ENCODE measurements at places on chromosomes 7 and 10.

DNA sequence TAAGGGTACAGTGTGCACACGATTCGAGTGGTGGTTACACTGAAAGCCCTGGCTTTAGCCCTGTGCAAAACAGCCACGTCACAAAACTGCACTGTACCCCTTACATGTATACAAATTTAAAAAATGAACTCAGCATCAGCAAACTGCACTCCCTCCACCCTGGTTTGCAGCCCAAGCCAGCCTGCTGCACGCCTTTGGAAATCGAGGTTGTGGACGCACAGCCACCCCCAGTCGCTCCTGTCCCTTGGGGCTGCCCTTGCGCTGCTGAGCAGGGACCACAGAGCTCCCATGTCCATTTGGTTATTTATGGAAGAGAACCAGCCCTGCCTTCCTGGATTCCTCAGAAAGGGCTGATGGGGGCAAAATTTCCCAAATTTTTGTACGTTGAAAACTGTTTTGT lies 98.8 kb downstream of the INPP5A start:
- no peak for DNase-seq

DNA sequence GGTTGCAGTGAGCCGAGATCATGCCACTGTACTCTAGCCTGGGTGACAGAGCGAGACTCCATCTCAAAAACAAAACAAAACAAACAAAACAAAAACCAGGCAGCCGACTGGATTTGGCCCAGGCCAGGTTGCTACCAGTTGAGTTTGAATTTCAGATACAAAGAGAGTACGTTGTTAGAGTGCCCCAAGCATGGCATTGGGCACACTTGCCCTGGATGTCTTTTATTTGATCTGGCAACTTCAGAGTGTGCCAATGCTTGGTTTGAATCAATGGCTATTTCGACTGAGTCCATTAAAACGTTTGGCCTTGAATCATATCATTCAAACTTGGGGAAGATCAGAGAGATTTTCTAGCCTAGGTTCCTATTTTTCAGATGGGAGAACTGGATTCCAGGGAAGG lies 213.4 kb upstream of the SHH start:
- no peak for DNase-seq

GRCh38 chr7:80829527-80829926 lies 89.3 kb downstream of the SEMA3C start:
- DNase-seq, result no peak

- DNase-seq, result no peak
These were observed 34.7 kb downstream of the PWWP2B start for GRCh38 chr10:132431537-132432175.

DNA sequence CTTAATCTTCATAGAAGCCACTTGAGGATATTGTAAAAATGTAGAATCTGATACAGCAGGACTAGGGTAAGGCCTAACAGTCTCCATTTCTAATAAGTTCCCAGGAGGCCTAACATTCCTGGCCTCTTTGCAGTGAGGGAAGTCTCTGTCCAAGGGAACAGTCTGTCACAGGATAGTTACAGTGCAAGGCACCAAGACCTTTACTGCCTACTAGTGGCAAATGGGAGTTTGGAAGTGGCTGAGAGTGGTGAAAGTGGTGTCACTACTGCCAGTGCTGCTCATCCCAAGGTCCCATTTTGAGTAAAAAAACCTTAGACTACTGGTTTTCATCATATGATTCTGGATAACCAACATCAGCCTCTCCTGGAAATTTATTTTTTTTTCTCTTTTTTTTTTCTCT lies 619.5 kb upstream of the SEMA3D start:
- DNase-seq, result no peak

GRCh38 chr7:143367972-143368371 lies 5.5 kb upstream of the FAM131B start:
- DNase-seq, result no peak

DNA sequence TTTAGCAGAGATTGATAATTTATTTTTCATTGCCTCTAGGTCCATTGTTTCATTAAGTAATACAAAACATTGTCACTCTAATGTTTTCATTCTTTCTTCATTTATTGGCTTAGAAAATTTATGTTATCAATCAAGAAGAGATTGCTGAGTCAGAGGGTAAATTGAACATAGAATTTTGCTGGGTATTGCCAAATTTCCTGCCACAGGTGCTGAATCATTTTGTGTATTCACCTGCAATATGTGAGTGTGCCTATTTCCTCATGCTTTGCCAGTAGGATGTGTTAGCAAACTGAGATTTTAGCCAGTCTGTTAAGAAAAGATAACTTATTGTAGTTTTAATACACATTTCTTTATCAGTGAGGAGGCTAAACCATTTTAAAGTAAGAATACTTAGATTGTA lies 38.0 kb downstream of the MARCHF5 start:
- no peak for DNase-seq

- no peak for DNase-seq
These were observed 417.6 kb downstream of the GLRX3 start for GRCh38 chr10:130553826-130554225.

- no peak for DNase-seq
These were observed 344.5 kb downstream of the PCLO start for GRCh38 chr7:82818171-82818570.

- DNase-seq, result no peak
These were observed at the start of gene EMX2 for GRCh38 chr10:117542706-117543224. TSS of gene EMX2 (plus strand) at chr10:117542746. CDS start at chr10:117543268, 522 bp downstream.

- no peak for DNase-seq
These were observed 2.4 kb downstream of the RASGEF1A start for GRCh38 chr10:43264344-43264964.

DNA sequence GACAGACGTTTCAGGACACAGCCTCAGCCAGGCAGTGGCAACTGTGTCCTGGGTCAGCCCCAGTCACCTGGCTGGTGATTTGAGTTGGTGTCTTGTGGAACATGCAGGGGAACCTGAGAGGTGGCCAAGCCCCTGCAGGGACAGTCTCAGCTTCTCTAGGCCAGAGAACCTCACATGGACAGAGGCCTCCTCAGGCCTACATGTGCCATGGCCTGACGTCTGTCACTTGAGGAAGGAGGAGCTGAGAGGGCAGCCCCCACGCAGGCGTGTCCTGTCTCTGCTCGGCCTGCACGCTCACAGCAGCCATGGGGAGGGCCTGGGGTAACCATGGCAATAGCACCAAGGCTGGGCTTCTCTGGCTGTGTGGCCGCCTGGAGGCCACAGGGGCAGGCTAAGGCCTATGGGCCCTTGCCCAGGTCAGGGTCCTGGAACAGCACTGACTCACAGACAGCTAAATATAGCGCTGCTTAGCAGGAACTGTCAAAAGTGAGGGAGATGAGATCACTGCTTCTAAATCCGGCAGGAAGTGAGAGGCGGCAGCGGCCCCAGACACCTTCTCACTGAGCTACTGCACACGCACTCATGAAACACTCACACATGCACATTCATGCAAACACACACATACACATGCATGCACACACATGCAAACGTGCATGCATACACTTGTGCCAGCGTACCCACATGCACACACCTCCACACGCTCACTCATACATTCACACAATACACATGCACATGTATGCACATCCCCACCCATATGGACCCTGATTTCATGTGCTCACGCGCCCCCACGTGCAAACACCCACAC lies 57.0 kb downstream of the YKT6 start:
- peak; percentile 65 for DNase-seq

DNA sequence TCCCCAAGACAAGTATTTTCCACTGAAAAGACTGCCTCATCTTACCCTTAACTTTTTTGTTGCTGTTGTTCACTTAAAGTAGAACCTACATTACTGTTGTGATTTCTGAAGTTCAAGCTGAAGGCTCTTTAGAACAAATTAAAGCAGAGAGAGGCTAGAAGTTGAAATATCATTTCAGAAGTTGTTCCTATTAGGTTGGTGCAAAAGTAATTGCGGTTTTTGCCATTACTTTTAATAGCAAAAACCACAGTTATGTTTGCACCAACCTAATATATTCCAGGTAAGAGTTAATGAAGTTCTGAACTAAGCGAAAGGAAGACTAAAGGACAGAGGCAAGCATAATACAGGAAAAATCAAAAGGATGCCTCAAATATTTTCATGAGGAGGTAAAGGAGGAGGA lies 153.7 kb downstream of the CACNA2D1 start:
- no peak for DNase-seq

- no peak for DNase-seq
These were observed 129.5 kb downstream of the TMEM26 start for GRCh38 chr10:61323726-61324125.

DNA sequence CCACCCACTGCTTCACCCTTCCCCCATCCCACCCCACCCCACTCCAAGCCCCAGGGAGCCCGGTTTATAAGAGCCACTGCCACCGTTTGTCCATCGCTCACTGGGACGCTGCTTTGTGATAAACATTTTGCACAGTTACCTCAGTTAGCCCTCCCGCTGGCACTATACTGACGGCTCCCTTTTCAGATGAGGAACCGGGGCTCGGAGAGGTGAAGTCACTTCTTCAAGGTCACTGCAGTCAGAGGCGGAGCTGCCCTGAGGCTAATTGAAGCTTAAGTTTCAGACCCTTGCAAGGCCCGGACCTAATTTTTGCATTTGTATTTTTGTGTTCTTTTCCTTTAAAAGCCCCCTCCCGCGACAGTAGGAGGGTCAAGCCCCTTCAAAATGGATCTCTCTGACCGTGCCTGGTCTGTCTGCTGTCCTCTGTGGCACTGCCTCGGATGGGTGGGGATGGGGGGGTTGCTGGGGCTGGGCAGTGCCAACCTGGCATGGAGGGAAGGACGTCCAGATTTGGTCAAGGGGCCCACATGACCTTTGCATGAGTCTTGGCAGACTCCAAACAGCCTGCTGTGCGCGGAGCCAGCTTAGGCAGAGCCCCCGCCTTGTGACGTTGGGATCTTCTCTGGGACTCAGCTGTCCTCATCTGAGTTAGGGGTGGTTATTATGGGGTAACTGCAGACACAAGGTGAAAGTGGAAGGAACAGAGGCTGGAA lies 17.7 kb upstream of the NODAL start:
- DNase-seq, result no peak

GRCh38 chr10:117936141-117936540 lies 110.6 kb downstream of the RAB11FIP2 start:
- DNase-seq, result no peak

- DNase-seq, result no peak
These were observed 388 bp downstream of the ECD start for GRCh38 chr10:73167458-73167782.

DNA sequence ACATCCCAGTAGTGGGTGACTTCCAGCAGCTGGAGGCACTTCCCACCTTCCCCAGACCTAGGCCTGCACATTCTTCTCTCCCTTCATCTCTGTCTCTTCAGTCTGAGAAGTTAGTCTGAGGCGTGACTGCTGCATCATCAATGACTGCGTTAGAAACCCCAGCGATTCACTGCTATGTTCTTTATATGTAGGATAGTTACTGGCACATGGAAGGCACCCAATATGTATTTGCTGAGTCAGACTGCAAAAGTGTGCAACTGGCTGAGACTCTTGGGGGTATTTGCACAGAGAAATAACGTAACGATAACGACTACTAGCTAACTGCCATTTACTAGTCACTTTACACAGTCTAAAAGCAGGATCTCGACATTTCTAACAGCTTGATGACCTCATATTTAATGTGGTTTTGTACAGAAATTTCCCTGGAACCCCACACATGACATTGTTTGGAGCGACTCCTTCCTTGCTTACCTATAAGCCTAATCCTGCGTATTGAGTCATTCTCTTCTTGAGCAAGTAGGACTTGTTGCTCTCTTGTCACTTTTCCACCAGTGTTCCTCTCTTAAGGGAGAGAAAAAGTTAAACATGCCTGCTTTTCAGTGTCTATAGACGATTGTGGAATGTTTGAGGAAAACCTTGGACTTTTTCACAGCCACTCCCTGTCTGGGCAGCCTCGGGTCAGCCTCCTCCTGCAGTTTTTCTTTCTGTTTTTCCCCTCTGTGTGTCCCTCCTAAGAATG lies 45.5 kb downstream of the THNSL1 start:
- no peak for DNase-seq

DNA sequence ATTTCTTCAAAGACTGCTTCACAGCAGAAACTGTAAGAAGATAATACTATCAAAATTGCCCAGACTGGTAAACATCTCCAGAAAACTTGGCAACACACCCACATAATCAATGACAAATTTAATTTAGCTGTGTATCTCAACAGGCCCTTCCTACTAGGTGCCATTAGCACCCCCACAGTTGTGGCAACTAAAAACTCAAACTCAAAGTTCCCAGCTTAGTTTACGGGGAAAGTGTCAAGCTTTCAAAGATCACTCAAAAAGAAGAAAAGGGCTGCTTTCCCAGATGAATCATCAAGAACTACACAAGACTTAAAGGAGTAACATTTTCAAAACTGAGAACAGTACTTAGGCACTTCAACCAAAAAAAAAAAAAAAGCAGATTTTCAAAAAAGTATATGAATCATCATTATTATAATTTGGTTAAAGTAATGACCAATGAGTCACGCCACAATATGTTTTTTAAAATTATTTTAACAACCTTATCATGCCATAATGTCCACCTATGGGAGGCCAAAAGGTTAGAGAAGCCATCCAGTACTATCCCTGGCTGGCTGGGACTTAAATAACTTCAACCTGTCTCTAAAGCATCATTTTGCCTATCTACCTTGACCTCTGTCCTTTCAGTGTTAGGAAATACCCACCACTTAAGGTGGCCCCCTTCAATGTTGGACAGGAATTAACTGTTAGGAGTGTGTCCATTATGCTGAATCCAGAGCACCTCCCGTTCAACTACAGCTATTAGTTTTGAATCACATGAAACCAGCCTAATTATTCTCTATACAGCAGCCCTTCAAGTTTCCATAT lies 90.8 kb downstream of the ZFAND4 start:
- no peak for DNase-seq

DNA sequence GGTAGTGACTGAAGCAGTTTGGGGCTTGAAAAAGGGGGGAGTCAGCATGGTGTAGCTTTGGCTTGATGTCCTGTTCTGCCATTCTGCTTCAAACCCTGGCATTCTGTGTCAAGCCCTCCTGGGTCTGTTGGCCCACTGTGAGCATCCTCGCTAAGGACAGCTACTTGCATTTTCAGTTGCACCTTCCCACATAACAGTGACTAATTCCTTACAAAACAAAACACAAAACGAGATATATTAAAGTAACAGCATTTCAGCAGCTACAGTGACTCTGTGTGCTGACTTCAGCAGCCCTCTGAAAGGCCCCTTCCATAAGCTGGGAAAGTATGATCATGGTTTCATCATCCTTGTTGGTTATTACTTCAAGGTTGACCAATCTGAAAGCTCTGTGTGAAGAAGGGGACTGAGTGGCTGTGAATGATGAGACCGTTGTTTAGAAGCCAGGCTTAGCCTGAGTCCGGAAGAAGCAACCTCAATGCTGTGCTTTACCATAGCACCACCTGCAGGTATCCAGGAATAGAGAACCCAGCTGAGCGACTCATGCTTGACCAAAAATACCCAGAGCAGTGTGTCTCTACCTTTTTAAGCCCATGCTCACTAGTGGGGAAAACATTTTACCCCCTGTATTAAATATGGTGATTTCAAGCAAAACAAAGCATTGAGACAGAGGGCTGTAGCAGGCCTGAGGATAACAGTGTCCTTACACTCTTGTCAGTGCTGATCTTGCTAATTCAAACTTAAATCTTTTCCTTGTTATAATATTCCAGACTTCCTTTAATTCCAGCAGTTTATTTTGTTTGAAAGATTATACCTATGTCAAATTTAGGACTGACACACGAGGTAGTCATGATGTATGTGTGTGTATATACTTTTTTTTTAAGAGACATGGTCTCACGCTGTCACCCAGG lies 42.6 kb upstream of the CC2D2B start:
- no peak for DNase-seq
